ENCODE measurements at places on chromosomes 6 and 20.

DNA sequence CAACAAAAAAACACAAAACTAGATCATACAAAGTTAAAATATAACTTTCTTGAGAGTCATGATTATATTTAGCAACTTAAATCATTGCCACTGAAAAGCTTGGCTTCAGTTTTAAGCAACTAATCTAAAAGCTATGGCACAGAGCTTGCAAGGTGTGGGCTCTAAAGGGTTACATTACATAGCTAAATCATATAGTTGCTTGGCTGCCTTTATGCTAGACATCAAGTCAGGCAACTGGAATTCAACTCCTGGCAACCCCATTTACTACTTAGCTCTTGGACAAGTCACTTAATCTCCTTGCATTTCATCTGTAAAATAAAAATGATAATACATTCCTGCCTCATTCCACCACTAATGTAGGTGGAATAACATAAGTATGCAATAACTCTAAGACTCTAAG, 40.9 kb upstream of the GCM1 start:
- DNase-seq: no peak

DNA sequence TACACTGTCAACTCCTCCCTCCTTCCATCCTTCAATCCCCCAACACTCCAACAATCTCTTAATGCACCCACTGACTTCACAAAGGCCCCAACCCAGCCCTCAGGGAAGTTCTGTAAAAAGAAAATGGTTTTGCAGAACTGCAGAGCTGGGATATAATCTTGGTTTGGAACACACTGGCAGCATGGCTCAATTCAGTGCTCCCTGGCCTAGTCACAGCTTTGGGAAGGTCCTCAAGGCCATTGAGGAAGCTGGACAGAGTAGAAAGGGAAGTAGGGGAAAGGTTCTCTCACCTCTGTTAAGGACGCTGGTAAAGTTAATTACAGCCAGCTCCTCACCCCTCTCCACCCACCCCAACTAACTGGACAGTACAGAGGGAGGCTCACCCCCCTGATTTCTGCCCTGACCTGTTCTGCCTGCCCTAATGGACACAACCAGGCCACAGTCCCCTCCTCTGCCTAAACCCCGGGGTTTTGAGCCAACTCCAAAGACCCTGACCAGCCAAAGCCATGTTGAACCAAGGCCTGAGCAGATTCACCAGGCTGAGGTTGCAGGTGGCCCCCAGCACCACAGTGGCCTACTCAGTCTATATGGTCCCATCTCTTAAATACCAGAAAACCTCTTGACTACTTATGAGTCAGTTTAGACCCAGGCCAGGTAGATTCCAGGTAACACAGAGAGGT, 49.2 kb downstream of the MAFB start:
- DNase-seq: no peak

DNA sequence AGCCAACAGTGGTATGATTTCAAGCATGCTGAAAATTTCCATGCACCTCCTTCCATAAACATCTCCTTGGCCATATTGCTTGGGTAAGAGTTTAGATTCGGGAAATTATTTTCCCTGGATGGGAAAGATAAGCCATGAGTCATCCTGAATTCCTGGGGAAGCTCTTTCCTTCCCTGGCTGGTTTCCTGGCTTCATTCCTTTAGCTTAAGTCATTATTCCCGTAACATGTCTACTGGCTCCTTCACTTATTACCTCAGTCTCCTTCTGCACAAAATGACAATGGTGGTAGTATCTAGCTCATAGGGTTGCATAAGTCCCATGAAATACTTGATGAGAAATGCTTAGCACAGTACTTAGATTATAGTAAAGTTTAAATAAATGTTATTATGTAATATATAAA, 27.6 kb downstream of the TINAG start:
- peak; percentile 40 for DNase-seq

GRCh38 chr6:113362301-113363047, 494.7 kb upstream of the MARCKS start:
- no peak for DNase-seq

GRCh38 chr6:96116674-96117073, 100.9 kb downstream of the FUT9 start:
- no peak for DNase-seq

DNA sequence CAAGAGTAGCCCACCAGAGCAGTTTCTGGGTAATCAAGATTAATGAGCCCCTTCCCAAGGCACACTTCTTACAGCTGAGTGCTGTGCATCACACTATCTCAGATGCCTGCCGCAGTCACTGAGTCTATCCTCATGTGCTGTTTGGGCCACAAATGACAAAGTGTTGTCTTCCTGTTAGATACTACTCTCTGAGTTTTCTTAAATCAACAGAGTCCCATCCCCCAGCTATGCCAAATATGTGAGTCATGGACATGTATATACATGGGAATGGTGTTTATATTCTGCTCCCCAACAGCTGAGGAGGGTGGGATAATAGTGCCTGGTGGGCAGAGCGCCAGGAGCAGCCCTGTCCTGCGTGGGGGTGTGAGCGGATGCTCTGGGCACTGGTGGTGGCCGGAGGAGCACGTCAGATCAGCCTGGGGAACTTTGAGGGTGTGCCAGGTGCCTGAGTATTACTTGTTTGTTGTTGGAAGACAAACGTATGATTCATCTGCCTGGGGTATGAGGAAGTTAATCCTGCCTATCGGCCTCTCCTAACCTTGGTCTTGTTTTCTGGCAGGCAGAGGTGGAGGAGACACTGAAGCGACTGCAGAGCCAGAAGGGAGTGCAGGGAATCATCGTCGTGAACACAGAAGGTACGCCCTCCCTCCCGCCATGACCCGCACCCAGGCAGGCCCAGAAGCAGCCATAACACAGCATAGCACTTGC, 9.6 kb downstream of the DYNLRB1 start:
- peak; percentile 95 for DNase-seq

GRCh38 chr20:2984028-2984501, 59.4 kb upstream of the GNRH2 start:
- DNase-seq: no peak

GRCh38 chr6:7067305-7067704, 40.5 kb upstream of the RREB1 start:
- DNase-seq: no peak

DNA sequence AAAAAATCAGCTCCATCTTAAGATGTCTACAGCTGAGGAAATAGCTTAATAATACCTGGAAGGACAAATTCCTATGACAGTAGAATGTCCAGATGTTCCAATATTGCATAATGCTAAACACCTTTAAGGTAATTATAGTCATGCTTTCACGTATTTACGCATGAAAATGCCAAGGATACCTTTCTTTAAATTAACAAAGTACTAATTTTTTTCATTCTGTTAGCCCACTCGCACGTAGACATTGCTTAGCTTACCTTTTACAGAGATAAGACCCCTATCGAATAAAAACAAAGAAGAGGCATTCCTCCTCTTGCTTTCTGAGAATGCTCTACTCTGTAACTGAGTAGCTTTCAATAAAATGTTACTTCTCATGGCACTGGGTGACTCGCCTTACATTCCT, 4.4 kb upstream of the GSTA4 start:
- no peak for DNase-seq

- DNase-seq: no peak
These were observed 212.2 kb downstream of the CDC5L start for GRCh38 chr6:44599672-44600071.

- no peak for DNase-seq
These were observed 181.2 kb upstream of the CCN2 start for GRCh38 chr6:132132422-132132821.

DNA sequence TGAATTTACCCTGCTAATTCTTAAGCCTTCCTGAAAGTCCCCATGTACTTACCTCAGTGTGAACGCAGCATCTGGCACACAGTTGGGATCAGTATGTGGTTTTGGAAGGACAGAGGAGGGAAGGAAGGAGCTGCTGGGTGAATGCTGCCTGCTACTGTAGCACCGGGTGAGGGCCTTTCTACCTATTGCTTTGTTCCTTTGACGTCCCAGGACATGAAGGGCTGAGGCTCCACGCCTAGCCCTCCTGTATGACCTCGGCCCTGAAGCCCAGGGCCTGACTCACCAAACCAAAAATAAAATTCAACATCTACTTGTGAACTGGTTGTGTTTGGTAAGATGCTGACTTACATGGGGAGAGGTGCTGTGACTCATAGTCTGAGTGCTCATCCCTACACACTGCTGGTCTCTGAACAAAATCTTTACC, 51.1 kb downstream of the ARID1B start:
- peak; percentile 82 for DNase-seq

- no peak for DNase-seq
These were observed 87.2 kb downstream of the JPH2 start for GRCh38 chr20:44099832-44100231.

DNA sequence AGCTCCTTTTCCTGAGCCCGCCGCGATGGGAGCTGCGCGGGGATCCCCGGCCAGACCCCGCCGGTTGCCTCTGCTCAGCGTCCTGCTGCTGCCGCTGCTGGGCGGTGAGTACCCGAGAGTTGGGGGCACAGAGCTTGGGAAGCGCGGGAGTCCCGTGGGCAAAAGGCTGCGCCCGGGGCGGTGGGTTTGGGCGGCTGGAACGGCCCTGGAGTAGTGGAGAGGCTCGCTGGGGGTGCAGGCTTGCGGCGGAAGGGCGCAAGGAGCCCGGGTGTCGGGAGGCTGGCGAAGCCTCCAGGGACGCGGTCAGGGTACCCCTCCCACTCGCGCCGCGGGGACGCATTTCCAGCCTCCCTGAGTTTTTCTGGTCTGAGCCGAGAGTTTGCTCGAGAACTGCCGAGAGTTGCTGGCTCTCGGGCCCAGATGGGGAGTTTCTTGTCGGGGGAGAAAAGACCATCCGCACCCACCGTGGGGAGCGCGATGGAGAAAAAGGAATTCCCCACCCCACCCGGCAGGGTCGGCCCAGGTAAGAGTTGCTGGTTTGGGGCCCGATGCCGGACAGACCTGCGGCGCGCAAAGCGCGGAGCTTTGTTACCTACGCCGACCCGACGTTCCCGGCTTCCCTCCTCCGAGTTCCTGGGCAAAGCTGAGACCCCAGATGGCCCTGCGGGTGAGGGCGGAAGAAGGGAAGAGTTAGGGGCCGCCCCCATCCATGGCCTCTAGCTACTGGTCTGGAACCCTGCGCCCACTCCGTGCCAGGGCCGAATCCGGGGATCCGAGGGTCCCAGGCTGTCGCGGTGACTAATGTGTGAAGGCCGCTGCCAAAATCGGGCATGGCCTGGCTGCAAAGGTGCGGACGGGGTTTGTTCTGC, 584 bp downstream of the PTK7 start:
- DNase-seq: no peak

DNA sequence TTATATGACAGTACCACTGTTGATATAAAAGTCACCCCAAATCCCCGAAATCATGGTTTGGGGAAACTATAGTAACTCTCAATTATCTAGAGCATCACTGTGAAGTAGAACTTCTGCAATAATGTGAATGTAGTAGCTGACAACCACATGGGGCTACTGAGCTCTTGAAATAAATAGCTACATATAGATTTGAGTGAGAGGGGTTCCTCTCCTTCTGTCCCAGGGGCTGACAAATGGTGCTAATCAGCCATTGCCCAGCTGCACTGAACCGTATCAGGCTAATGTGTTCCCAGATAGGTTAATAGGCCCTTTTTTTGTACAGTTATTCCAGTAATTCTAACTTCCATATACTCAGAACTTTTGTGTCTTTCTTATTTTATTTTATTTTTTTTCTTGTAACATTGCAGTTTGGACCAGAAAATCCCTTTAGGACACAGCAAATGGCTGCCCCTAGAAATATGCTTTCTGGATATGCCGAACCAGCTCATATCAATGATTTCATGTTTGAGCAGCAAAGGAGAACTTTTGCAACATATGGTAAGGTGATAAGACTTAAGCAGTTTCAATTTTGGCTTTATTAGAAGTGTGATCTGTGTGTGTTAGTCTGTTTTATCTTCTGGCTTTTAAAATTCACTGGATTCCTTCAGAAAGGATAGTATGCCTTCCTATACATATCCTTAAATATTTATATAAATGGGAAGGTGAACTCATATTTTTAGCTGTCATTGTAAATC, 21.1 kb downstream of the CDC40 start:
- no peak for DNase-seq

DNA sequence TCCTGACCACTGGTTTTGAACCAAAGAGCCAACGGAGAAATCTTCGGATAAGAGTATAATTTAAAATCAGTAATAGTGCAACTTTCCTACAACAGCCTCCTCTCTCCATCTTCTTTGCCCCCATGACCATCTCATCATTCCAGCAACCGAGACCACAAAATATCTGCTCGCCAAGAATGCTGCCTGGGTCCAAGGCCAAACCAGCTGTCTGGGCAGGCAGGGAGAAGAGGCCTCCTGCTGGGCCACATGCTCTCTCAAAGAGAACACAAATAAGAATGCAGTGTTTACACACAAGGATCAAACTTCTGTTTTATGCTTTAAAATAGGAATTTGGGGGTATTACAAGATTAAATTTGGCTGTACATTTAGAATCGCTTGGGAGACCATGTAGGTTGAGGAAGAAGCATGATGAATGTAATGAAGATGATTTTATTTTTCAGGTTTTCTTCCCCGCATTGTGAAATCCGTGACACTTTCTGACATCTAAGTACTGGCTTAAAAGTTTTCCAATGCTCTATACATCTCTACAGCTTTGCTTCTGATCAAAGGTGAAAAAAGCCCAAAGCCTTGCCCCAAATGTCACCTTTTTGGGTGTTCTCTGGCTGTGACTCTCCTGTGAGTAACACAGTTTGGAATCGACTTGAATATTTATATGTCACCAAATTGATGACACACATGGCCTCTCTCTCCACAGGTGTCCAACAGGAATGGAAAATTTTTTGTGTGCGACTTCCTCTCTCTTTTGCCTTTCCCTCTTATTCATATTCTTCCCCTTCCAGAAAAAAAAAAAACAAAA, 79.4 kb upstream of the PROKR2 start:
- no peak for DNase-seq

GRCh38 chr6:110352563-110353262, 5.4 kb downstream of the METTL24 start:
- DNase-seq: no peak

GRCh38 chr20:31580706-31581105, 24.4 kb upstream of the ID1 start:
- DNase-seq: no peak

- peak; percentile 53 for DNase-seq
These were observed 64.6 kb upstream of the TXNDC5 start for GRCh38 chr6:7974938-7975763.

DNA sequence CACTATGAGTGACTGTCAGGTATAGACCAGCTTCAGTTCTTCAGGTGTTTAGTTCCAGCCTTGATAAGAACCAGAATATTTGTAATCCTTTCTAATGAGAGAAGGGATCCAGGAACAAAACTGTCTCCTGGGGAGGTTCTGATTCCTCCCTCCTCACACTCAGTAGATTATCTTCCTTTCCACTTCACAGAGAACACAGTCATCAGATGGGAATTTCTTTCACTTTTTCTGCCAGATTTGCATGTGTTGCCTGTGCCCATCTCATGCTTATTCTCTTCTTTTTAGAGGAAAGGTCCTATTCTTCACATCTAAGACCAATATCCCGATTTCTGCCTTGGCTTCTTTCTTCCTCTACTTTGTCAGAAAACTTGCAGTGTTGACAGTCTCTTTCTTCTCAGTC, 50.8 kb downstream of the CD109 start:
- DNase-seq: peak; percentile 6

- DNase-seq: no peak
These were observed 114.1 kb upstream of the INSM1 start for GRCh38 chr20:20253744-20254330.

GRCh38 chr6:145763742-145764141, 28.4 kb upstream of the EPM2A start:
- no peak for DNase-seq

Data from hepatic stellate cell (primary cell).